Stimulated activated memory B cell treated with anti-CD40 and anti-IgM and Interleukin-4, amounts not matched to agents 10 μg/mL and 1 μg/mL and 100 μg/mL, for 72 hours (primary cell): ENCODE measurements at places on chromosomes 7 and 10.

DNA sequence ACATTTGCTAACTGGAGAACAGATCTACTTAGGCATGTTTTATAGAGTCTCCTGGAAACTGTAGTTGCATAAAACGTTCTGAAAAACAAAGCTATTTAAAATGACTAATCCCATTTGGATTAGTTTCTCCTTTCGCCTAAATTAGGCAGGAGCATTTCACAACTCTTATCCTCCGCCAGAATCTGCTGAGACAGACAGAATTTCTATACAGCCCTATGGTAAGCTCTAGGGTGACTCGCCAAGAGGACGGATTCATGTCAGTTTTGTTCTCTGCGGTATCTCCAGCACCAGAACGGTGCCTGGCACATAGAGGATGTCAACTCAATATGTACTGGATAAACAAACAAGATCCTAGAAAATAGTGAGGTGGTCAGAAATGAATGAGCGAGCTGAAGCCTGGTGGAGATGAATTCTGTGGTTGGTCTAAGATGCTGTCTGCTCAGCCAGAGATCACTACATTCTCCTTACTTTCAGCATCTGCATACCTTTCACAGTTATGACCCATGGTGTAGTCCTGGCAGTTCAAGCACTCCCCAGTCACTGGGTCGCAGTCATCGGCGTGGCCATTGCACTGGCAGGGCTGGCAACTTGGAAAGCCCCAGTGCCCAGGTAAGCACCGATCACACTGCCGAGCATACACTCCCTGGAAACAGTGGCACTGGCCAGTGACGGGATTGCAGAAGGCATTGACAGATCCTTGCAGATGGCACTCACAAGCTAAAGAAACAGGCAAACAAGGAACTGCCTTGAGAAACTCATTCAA lies 44.0 kb downstream of the LAMB1 start:
- ATAC-seq: no peak

- ATAC-seq: no peak
These were observed 95.0 kb downstream of the TAF3 start for GRCh38 chr10:7913126-7913872.

DNA sequence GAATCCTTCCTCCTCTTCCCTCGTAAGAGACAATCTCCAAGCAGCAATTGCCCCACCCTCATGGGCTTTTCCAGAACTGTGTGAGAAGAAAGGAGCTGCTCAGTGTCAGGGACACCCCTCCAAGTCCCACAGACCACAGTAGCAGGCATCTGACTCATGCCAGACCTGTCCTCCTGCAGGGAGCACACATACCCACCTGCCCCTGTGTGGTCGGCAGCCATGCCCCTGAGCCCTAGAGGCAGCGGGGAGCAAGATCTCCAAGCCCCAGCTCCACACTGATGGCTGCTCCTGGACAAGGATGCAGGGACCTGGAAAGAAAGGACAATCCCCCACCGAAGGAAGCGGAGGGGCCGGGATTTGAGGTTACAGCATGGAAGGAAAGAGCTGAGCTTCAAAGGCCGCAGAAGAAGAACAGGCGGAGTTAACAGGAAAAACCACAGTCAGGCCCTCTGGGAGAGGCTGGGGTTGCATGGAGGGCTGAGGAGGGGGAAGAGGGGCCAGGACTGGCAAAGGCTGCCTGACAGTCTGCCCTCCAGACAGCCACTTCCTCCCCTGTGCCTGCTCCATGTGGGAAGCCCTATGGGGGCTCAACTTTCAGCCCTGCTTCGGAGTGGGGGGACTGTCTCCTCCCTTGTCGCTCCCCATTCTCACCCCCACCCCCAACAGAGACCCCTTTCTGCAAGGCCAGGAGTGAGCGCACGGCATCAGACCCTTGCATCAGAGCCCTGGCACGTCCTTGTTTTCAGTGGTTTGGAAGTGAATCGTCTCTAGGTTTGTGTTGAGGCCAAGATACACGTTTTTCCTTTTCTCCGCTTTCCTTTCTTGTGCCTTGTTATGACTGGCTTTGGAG lies 46.8 kb downstream of the ASB13 start:
- no peak for ATAC-seq

DNA sequence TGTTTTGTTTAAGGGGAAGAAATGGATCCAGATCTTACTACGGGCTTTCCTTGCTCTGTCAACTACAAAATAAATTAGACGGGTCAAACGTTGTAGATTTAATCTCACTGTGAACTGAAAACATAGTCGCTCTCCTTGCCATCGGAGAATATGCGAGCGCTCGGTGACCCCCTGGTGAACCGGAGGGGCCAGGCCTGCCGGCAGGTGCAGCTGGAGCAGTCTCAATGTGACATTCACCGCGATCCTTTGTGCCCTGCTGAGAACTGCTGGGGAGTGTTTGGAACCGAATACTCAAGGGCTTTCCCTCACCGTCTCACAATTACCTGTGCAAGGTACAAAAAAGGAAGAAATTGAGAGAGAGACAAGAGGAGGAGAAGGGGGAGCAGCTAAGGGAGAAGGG lies 174.1 kb upstream of the GPR26 start:
- ATAC-seq: no peak

GRCh38 chr10:75487755-75488125 lies 56.3 kb downstream of the LRMDA start:
- ATAC-seq: no peak

- no peak for ATAC-seq
These were observed 11.2 kb downstream of the BMPER start for GRCh38 chr7:33916357-33917081.

- ATAC-seq: no peak
These were observed 177.3 kb upstream of the LYZL2 start for GRCh38 chr10:30806850-30807249.

DNA sequence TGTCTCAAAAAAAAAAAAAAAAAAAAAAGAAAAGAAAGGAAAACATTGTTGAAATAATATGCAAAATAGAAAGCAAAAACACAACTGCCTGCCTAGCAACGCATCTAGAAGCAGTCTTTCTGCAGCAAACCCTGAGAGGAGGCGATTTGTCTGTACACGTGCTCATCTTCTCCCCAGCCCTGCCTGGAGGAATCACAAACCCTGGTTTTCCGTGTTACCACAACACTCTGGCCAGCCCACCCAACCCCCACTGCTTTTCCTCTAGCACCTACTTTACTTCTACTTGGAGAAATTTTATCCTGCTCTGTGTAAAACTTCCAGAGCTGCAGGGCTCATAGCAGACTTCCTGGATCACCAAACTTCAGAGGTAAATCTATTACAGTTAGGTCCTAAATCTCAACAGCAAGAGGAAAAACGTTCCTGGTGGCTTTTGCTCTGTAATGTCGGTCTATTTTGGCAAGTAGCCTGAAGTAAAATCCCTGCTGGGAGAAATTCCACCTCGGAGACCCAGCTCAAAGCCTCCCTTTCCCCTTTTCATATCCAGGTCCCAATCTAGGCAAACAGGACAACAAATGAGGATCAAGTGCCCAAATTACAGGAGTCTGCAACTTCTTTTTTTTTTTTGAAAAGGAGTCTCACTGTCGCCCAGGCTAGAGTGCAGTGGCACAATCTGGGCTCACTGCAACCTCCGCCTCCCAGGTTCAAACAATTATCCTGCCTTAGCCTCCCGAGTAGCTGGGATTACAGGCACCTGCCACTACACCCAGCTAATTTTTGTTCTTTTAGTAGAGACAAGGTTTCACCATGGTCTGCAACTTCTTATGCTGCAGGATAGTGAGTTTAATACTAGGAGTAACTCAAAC lies 91.6 kb downstream of the DNMBP start:
- no peak for ATAC-seq

DNA sequence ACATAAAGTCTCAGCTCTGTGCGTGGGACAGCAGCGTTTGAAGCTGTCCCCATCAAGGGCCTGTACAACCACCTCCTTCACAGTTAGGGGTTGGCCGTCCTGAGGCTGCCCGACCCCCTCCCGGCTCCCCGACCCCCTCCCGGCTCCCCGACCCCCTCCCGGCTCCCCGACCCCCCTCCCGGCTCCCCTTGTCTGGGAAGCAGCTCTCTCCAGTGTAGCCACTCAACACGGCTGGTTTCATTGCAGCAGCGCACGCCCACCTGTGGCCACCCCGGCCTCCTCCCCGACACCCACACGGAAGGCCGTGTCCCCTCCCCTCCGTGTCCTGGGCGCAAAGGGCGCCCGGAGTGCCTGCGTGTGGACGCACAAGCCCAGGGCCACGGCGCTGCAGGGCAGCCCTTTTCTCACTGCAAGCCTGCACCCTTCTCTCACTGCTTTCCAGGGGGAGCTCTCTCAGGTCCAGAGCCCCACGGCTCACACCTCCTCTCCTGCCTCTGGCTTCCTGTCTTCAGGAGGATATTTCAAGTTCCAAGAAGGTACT lies 20.9 kb upstream of the FAM20C start:
- peak; percentile 37 for ATAC-seq

GRCh38 chr10:89563861-89564478 lies 28.6 kb upstream of the SLC16A12 start:
- peak; percentile 69 for ATAC-seq
